Right lobe of liver (tissue), 6 donors: ENCODE measurements at places on chromosomes 11 and 22. TPM values are rescaled to one million over a fixed set of nuclear protein-coding genes. Genes with fewer than 3 reads are reported as not detected.

- no peaks in the 10 kb centered on the region for H3K4me1 ChIP-seq
- H3K27ac ChIP-seq = no peak overlapping the region
- H3K36me3 ChIP-seq = no peaks in the 10 kb centered on the region
These were observed 82.6 kb downstream of the ADAMTS15 start for GRCh38 chr11:130531061-130531460.

- peak overlapping the region; percentile 71 for H3K4me3 ChIP-seq
- H3K27ac ChIP-seq = no peak overlapping the region
- no peaks in the 10 kb centered on the region for H3K27me3 ChIP-seq
- DNase-seq = no peak
- peaks cover 48% of the 10 kb centered on the region for H3K4me1 ChIP-seq
These were observed 1.5 kb upstream of the PHRF1 start for GRCh38 chr11:574632-575312.

- no peaks in the 10 kb centered on the region for H3K27me3 ChIP-seq
- no peak overlapping the region for H3K27ac ChIP-seq
- H3K4me1 ChIP-seq = no peaks in the 10 kb centered on the region
- no peak for DNase-seq
These were observed 11.3 kb upstream of the P2RY2 start for GRCh38 chr11:73206801-73207200.

GRCh38 chr22:46539169-46539568, 1.7 kb upstream of the CELSR1 start:
- H3K27me3 ChIP-seq = no peaks in the 10 kb centered on the region
- no peak overlapping the region for H3K4me3 ChIP-seq
- no peak for DNase-seq
- H3K36me3 ChIP-seq = no peaks in the 10 kb centered on the region
- no peaks in the 10 kb centered on the region for H3K4me1 ChIP-seq

- H3K27me3 ChIP-seq = no peaks in the 10 kb centered on the region
- peaks cover 2% of the 10 kb centered on the region for H3K4me1 ChIP-seq
- no peak overlapping the region for H3K27ac ChIP-seq
These were observed 141.4 kb downstream of the FBXO7 start for GRCh38 chr22:32615874-32616564.

DNA sequence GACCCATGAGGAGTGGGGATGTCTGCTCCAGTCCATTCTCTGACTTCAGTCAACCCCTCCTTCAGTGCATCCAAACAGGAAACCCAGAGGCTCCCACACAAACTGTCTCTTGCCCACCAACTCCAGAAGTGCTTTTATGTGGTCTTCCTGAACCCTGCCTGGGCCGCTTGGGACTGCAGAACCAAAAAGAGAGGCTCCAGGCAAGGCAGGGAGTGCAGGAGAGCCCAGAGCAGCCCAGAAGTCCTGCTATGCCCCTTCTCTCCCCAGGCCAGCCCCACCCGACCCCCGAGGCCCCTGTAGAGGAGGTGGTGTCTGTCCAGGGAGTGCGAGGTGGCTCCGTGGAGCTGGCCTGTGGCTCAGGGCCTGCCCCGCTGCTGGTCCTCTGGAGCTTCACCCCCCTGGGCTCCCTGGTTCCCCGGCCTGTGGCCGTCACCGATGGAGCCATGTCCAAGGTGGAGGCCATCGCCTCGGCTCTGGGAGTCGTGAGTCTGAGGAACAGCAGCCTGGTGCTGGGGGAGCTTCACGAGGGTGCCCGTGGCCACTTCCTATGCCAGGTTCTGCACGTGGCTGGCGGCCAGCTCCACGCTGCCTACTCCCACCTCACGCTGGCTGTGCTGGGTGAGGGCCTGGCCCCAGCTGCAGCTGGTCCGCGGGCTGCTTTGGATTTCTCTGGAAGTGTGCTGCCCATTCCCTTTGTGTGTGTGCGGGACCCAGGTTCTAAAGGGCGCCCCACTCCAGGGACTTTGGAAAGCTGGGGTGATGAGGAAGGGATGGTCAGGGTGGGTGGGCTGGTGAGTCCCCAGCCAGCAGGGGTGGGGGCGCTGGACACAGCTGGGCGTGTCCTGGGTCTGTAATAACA, 1.8 kb downstream of the VSIG10L2 start:
- no peak overlapping the region for H3K4me3 ChIP-seq
- DNase-seq = no peak
- no peak overlapping the region for H3K27ac ChIP-seq
- no peaks in the 10 kb centered on the region for H3K4me1 ChIP-seq
- H3K27me3 ChIP-seq = no peaks in the 10 kb centered on the region

DNA sequence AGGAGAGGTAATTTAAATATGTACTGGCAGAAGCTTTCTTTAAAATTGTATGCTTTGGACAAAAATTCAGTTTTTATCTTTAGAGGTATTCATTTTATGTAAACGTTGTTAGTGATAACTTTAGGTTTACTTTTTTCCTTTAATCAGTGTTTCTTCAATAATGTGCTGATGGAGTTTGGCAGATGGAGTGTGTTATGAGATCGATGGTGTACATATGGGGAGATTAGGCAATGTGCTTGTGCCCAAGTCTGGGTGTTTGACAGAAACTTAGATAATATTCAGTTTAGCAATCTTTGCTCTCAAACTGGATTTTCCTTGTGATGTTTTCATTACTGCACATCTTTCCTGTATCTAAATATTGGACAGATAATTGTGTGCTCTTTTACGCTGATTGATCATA, 425.4 kb downstream of the JRKL start:
- no peaks in the 10 kb centered on the region for H3K4me1 ChIP-seq
- H3K27ac ChIP-seq = no peak overlapping the region
- H3K27me3 ChIP-seq = no peaks in the 10 kb centered on the region

DNA sequence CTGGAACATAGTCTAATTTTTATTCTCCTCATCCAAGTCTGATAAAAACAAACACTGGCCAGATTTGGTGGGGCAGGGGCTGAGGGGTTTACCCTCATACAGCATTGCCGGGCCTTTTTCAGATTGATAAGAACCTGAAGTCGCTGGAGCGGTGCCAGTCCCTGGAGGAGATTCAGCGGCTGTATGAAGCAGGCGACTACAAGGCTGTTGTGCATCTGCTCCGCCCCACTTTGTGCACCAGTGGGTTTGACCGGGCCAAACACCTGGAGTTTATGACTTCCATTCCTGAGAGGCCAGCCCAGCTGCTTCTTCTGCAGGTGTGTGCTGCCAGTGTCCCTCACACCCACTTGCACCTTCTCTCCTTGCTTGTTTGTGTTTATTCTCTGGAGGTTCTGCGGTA, 55.8 kb downstream of the CABIN1 start:
- H3K4me1 ChIP-seq = no peaks in the 10 kb centered on the region
- no peak for DNase-seq
- H3K4me3 ChIP-seq = no peak overlapping the region

DNA sequence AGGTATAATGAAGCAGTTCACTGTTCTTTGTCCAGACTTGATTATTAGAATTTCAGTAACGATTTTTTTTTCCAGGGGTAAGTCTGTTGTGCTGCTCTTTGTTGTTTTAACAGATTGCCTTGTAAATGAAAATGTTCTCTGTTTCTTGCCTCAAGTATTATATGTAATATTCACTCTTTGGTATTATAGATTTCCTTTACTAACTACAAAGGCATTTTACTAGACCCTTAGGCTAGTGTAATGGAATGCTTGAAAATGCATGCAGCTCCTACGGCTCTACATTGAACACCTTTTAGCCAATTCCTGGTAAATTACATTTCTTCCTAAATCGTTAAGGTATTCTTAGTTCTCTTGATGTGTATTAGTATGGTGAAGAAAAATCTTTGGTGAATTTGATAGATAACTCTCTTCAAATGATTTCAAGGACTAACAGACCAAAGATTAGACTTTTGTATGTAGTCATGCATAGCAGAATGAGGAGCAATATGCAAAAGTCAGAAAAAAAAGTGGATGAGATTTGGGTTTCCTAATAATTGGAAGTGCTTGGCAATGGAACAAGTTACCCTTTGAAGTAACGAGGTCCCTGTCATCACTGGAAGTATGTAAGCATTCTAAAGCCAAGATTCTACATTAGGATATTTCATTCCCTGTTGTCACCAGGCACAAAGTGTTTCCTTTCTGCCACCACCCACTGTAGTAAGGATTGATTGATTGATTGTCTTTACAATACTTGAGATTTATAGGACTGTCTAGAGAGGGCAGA, 113.1 kb downstream of the DBX1 start:
- no peak overlapping the region for H3K27ac ChIP-seq
- no peaks in the 10 kb centered on the region for H3K27me3 ChIP-seq
- H3K4me1 ChIP-seq = no peaks in the 10 kb centered on the region
- DNase-seq = no peak

DNA sequence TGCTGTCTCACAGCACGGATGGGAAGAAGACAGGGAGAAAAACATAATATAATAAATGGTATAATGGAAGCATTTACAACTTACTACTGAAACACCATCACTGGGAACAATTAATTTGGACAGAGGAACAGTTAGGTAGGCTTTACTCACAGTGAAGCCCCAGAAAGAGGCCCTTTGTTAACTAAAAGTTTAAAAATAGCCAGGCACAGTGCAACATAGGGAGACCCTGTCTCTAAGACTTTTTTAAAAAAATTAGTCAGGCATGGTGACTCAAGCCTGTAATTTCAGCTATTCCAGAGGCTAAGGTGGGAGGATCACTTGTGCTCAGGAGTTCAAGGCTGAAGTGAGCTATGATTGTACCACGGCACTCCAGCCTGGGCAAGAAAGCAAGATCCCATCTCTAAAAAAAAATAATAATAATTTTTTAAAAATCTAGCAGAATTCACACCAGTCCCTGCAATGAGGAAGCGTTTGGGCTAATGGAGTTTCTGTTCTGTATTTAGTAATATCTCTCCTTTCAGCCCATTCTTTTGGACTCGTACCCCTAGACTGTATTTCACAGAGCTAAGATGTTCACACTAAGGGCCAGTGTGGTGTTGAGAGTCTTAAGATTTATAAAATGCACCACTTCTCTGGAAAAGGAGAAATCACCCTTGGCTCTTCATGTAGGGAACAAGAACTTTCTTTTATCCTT, 275.5 kb downstream of the SOX6 start:
- no peaks in the 10 kb centered on the region for H3K27me3 ChIP-seq
- no peaks in the 10 kb centered on the region for H3K36me3 ChIP-seq
- H3K4me1 ChIP-seq = no peaks in the 10 kb centered on the region
- no peak for DNase-seq
- no peak overlapping the region for H3K4me3 ChIP-seq
- H3K27ac ChIP-seq = no peak overlapping the region

DNA sequence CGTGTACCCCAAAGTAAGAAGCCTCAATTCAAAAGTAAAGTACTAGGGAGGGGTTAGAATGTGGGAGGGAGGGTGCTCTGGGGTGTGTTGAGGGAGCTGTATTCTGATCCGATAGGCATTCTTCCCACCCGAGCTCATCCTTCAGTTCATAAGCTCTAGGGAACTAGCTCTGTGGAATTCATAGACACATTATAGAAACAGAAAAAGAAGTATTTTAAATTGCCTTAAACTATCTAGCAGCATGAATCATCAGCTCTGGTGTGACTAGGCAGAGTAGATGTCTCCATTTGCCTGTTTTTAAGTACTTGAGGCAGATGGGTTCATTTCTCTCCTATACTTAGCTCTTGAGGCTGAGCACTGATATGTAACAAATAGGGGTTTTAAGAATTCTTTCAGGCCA, 7.3 kb upstream of the SGSM3 start:
- peaks cover 94% of the 10 kb centered on the region for H3K36me3 ChIP-seq
- no peaks in the 10 kb centered on the region for H3K4me1 ChIP-seq
- no peak overlapping the region for H3K4me3 ChIP-seq
- no peaks in the 10 kb centered on the region for H3K27me3 ChIP-seq
- no peak for DNase-seq
- no peak overlapping the region for H3K27ac ChIP-seq

DNA sequence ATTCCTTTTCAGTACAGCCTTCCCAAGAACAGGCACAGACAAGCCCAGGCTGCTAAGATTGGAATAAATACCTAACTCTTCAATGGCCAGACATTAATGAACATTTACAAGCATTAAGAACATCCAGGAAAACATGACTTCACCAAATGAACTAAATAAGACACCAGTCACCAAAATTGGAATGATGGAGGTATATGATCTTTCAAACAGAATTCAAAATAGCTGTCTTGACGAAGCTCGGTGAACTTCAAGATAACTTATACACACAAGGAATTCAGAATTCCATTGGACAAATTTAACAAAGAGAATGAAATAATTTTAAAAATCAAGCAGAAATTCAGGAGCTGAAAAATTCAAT, 16.4 kb upstream of the DDX10 start:
- DNase-seq = no peak
- no peaks in the 10 kb centered on the region for H3K27me3 ChIP-seq
- H3K36me3 ChIP-seq = no peaks in the 10 kb centered on the region

DNA sequence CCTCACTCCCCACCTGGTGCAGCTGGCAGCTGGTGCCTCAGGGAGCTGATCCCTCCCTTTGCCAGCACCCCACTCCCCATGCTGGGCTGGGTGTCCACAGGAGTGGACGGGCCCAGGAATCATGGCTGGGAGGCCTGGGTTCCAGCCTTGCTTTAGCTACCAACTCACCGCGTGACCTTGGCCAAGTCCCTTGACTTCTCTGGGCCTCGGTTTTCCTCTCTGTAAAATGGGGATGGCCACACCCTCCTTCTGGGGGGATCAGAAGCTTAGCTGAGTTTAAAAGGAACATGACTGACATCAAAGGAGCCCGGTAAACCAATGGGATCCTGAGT, 116.9 kb downstream of the KIAA1671 start:
- no peak overlapping the region for H3K27ac ChIP-seq
- H3K4me3 ChIP-seq = no peak overlapping the region
- no peak for DNase-seq
- no peaks in the 10 kb centered on the region for H3K4me1 ChIP-seq

- no peaks in the 10 kb centered on the region for H3K27me3 ChIP-seq
- no peaks in the 10 kb centered on the region for H3K36me3 ChIP-seq
- no peaks in the 10 kb centered on the region for H3K4me1 ChIP-seq
These were observed 133.6 kb upstream of the C11orf58 start for GRCh38 chr11:16604794-16605388.

GRCh38 chr22:25069758-25070481, 117.4 kb downstream of the KIAA1671 start:
- H3K4me3 ChIP-seq = no peak overlapping the region
- DNase-seq = no peak
- no peak overlapping the region for H3K27ac ChIP-seq
- H3K4me1 ChIP-seq = no peaks in the 10 kb centered on the region

DNA sequence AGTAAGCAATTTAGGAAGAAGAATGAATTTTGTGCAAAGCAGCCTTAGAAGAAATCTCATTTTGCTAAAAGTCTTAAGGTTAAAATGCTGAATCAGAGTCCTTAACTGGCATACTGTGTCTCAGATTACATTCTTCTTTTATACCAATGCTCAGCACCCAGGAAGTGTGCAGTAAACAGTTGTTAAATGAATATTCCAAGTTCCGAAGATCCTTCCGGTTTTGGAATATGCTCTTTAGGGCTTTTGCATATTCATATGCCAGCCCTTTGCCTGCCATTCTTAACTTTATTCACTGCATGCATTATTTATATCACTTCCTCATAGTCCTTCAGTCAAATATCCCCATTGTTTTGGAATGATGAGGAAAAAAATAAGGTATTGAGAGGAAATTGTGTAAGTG, 242.0 kb downstream of the DDX10 start:
- H3K4me1 ChIP-seq = no peaks in the 10 kb centered on the region
- no peaks in the 10 kb centered on the region for H3K36me3 ChIP-seq
- no peak overlapping the region for H3K4me3 ChIP-seq
- H3K27me3 ChIP-seq = no peaks in the 10 kb centered on the region
- no peak overlapping the region for H3K27ac ChIP-seq

- no peak for DNase-seq
- no peak overlapping the region for H3K4me3 ChIP-seq
- H3K4me1 ChIP-seq = no peaks in the 10 kb centered on the region
These were observed 694.7 kb downstream of the NTM start for GRCh38 chr11:132064987-132065620.

Gene OR6M1
- not detected for total RNA-seq

Gene MUC6
- 0.31 TPM for total RNA-seq

Gene IFITM10
- total RNA-seq = 5.1 TPM

Gene ALDH3B2
- not detected for total RNA-seq

Gene TMPRSS13
- total RNA-seq = not detected

Gene CHRNA10
- total RNA-seq = 1.2 TPM

Gene FZD4
- 18.5 TPM for total RNA-seq

Gene RTN4RL2
- 18.6 TPM for total RNA-seq

Gene RIMBP3C
- total RNA-seq = 0.07 TPM

Gene JAM3
- 1.7 TPM for total RNA-seq
